ENCODE measurements at places on chromosomes 1 and 21.

GRCh38 chr1:2044510-2045319 lies 5.5 kb upstream of the PRKCZ start:
- peak; percentile 12 for DNase-seq

GRCh38 chr1:29544406-29544805 lies 308.1 kb downstream of the PTPRU start:
- DNase-seq, result no peak

GRCh38 chr1:205147191-205147835 lies 25.5 kb upstream of the RBBP5 start:
- DNase-seq, result peak; percentile 81

DNA sequence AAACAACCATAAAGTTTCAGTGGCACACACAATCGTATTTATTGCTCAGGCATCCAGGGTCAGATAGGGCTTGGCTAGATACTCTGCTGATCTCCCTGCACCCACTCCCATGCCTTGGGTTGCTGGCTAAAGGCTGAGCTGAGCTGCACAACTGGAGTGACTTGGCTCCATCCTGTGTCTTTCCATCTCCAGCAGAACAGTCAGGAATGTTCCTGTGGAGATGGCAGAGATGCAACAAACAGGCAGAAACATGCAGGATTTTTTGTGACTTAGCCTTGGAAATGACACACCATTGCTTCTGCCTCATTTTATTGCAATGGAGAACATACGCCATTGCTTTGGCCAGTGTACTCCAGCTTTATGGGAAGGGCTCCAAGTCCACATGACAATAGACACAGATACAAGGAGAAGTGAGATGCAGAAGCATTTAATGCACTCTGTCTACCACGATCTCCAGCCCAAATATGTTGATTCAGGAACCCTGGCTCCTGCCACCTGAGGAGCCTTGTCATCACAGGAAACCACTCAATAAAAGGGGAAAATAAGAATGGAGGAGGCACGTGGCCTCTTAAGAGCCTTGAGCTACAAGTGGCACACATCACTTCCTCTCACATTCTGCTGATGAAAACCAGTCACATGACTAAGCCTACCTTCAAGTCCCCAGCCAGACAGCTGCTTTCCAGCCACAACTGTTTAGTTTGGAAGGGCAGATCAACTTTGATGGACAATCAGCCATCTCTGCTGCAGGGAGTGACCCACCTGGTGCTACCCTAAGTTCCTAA lies 10.1 kb upstream of the GUCA2B start:
- DNase-seq, result no peak

GRCh38 chr1:112110031-112110430 lies 120.6 kb upstream of the KCND3 start:
- no peak for DNase-seq

- peak; percentile 79 for DNase-seq
Measured at GRCh38 chr1:172821609-172822274, 162.8 kb downstream of the FASLG start.

GRCh38 chr1:69491416-69491815 lies 76.3 kb upstream of the LRRC7 start:
- no peak for DNase-seq

DNA sequence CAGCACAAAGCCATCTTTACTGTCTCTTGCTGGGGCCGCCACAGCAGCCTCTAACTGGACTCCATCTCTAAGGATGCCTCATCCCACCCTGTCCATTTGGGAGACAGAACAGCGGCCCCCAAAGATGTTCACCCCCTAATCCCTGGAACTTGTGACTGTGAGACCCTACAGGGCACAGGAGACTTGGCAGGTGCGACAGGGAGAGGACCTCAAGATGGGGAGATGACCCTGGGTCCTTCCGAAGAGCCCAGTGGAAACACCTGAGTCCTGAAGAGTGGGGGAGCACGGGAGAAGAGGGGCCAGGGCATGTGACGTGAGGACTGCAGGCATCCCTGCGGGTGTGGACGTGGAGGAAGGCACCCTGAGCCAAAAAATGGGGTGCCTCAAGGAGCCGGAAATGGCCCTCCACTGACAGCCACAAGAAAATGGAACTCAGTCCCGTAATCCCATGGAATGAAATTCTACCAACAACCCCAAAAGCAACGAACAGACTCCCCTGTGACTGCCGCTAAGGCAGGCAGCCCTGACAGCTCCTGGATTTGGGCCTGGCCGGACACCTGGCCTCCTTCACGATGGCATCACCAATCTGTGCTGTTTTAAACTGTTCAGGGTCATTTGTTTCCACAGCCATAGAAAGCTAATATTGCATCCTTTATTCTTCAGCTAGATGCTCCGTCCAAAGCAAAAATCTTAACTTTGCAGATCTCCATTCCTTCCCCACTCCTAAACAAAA lies 34.0 kb downstream of the C2CD2 start:
- DNase-seq, result no peak

GRCh38 chr1:230972855-230973271 lies 5.8 kb downstream of the TTC13 start:
- DNase-seq, result peak; percentile 19

- no peak for DNase-seq
Measured at GRCh38 chr1:119778886-119779560, 10.3 kb upstream of the HMGCS2 start.

GRCh38 chr1:9758559-9759121 lies 65.1 kb downstream of the CLSTN1 start:
- DNase-seq, result no peak

DNA sequence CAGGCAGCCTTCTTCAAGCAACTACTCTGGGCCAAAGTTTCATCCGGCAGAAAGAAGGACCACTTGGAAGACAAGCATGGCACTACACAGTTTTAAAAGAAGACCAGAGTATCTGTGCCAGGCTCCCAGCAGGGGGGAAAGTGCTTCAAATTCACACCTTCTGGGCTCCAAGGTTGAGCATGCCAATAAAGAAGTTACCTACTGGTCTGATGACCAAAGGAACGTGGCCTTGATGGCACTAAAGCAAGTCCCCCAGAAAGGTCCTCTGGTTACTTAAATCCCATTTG lies 73.5 kb downstream of the CD46 start:
- no peak for DNase-seq

GRCh38 chr1:220137019-220137786 lies 43.3 kb downstream of the IARS2 start:
- no peak for DNase-seq

DNA sequence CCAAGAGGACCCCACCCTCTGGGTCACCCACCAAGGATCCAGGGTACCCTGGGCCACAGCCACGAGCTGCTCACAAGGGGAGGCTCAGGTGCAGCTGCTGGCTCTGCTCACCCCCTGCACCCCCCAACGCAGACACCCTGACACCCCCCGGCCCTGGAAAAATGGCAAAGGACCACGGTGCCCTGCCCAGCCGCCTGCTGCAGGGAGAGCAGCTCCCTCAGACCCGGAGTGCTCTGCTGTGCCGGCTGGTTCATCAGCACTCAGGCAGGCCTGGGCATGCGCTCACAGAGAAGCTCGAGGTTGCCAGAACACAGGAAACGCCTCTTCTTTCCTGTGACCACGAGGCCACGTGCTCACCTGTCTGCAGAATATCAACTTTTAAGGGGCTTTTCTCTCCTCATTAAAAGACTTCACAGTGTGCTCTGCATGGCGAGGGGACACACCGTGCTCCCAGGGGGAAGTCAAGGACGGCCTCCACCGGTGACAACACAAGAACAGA lies 4.3 kb upstream of the C1QTNF12 start:
- no peak for DNase-seq

GRCh38 chr1:233439721-233440120 lies 112.2 kb downstream of the MAP3K21 start:
- DNase-seq, result no peak

DNA sequence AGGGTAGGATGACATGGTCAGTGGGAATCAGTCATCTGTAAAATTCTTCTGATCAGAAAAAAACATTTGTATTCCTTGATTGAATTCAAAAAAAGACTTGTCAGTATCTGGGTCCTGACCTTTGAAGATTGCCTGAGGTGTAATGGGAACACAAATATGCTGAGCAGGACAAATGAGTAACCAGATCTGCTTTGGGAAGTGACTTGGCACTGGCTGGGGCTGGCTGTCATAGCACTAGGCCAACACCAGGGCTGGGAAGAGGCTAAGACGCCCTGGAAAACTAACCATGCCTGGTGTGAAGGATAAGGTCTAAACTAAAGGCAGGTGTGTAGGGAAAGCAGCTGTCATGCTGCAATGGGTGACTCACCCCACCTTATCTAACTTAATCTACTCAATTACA lies 452.9 kb upstream of the BEND5 start:
- no peak for DNase-seq

- DNase-seq, result peak; percentile 92
Measured at GRCh38 chr1:162873671-162874666, 13.0 kb upstream of the CCDC190 start.

GRCh38 chr1:215345766-215346165 lies 221.3 kb upstream of the KCTD3 start:
- peak; percentile 5 for DNase-seq

DNA sequence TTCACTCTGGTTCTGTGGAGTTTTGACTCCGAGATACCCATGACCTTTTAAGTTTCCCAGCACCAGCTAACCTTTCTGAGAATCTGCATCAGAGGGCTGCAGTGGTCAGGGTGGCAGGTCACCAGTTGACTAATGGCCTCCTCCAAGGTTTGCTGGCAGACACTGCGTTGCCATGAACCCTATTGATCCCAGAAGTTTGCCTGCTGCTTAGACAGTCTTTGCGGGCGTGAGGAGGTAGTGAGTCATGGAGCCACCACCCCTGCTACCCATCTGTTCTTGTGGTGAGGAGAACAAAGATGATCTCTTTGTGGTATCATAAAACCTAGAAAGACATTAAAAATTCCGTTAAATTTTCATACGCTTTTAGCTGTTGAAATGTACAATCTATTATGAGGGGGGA lies 180.4 kb downstream of the FGGY start:
- DNase-seq, result peak; percentile 22

DNA sequence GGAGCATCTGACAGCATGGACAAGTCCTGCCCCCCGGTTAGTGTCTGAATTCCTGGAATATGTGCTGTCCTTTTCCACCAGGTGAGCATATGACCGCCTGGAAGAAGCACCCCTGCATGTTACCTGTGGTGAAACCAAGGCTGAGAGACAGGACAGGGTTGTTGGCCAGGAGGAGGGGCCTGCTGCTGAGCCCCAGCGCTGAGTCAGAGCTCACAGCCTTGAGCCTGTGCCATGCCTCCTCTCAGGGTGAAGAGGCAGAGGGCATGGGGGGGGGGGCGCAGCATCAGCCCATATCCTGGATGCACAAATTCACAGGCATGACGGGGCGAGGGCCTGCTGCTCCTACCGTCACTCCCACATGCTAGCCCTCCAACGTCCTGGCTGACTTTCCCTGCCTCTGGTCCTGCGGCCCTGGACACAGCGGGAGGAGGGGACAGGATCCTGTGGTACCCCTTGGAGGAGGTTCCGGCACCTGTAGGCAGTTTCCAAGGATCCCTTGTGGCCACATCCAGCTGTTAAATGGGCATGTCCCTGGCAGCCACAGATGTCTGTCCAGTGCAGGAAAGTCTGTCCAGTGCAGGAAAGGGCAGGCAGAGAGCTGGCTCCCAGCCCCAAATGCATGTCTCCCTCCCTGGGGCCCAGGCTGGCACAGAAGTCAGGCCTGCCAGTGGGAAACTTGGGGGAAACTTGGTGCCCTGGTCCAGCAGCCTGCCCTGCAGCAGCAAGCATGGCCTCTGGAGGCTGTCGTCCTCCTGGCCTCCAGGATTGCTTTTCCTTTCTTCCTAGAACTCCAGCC lies 23.9 kb downstream of the TTC34 start:
- no peak for DNase-seq

GRCh38 chr1:68409426-68409825 lies 40.3 kb downstream of the RPE65 start:
- no peak for DNase-seq

- DNase-seq, result no peak
Measured at GRCh38 chr1:202221911-202222909, 28.6 kb downstream of the LGR6 start.

GRCh38 chr21:45957981-45958600 lies 23.5 kb upstream of the COL6A1 start:
- peak; percentile 33 for DNase-seq

- no peak for DNase-seq
Measured at GRCh38 chr1:213057264-213058059, 6.4 kb downstream of the RPS6KC1 start.

- no peak for DNase-seq
Measured at GRCh38 chr1:200965111-200965805, 58.3 kb downstream of the KIF21B start.

- peak; percentile 89 for DNase-seq
Measured at GRCh38 chr1:148353461-148354283, 129.4 kb downstream of the PPIAL4G start.

DNA sequence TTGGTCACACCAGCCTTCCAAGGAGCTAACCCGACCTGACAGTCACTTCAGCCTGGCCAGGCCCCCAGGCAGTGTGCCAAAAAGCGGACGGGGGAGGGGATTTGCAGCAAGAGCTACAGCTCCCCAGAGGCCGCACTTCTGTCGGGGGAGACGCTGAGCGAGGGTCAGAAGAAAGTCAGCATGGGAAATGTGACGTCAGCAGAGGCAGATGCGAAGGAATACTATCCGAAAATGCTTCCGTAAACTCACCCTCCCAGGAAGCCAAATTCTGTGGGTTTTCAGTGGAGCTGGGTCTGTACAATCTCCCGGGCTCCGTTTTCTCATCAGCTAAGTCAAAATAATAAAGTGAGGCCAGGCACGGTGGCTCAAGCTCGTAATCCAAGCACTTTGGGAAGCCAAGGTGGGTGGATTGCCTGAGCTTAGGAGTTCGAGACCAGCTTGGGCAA lies 28.5 kb upstream of the ECE1 start:
- DNase-seq, result peak; percentile 91

GRCh38 chr1:20849100-20849499 lies 62.0 kb upstream of the HP1BP3 start:
- DNase-seq, result no peak

- peak; percentile 86 for DNase-seq
Measured at GRCh38 chr1:212219679-212220463, 65.3 kb upstream of the PPP2R5A start.

GRCh38 chr1:63784083-63784482 lies 10.3 kb downstream of the ROR1 start:
- no peak for DNase-seq

All from iris pigment epithelial cell (primary cell).